Muscle of leg (tissue), 16 donors: ENCODE measurements at places on chromosomes 11 and 22.

GRCh38 chr22:28829358-28830181 lies 29.2 kb upstream of the XBP1 start:
- DNase-seq, result peak; percentile 79

GRCh38 chr22:24146791-24147353 lies 34.4 kb upstream of the SUSD2 start:
- DNase-seq, result peak; percentile 93

DNA sequence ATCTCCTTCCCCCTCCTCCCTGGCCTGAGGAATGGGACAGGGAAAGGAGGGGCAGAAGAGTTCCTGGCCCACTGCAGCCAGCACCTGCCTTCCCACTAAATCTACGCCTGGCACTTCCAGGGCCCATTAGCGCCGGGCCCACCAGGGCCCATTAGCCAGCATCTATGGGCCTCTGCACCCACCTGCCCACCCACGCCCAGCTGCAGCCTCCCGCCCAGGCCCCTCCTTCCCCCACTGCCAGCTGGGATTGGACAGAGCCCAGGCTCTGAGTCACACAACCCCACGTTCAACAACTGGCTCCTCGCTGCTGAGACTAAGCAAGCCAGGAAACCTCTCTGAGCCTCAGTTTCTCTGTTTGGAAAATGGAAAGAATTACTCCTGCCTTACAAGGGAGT lies 48.7 kb downstream of the CYTH4 start:
- DNase-seq, result no peak

GRCh38 chr22:45888221-45889092 lies 88.5 kb downstream of the WNT7B start:
- DNase-seq, result no peak

GRCh38 chr22:27111796-27112672 lies 454.6 kb downstream of the MIAT start:
- no peak for DNase-seq

DNA sequence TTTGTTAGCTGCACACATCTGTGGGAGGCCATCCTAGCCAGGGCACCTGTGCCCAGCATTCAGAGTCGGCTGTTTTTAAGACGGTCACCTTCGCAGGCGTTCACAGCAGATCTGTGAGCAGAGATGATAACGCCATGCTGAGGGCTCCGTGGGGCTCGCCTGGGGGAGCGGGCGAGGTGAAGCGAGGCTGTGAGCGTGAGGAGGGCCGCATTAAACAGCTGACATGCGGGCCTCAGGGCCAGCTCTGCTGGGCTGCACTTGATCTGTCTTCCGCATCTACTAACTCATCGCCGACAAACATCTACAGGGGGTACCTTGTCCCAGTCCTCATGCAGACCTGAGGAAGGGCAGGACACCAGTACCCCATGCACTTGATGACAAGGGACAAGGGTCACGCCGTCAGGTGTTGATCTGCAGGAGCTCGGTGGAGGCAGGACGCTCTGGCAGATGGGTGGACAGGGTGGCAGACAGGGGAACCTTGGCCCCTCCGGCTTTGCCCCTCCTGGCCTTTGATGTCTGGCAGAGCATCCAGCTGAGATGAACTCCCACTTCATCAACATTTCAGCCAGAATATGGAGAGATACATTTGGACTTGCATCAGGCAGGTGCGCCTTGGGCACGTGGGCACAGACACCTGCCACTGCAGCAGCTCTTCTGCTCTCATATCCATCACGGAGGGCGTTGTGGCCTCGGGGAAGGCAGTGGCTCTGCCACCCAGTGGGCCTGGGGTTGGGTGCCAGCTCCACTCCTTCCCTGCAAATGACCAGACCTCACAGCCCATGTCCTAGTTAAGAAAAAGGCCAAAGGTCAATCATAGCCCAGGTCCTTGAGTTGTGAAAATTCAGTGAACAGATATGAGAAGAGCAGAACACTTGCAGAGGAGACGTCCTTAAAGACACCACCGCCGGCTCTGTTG lies 822.9 kb downstream of the BRD1 start:
- DNase-seq, result no peak

DNA sequence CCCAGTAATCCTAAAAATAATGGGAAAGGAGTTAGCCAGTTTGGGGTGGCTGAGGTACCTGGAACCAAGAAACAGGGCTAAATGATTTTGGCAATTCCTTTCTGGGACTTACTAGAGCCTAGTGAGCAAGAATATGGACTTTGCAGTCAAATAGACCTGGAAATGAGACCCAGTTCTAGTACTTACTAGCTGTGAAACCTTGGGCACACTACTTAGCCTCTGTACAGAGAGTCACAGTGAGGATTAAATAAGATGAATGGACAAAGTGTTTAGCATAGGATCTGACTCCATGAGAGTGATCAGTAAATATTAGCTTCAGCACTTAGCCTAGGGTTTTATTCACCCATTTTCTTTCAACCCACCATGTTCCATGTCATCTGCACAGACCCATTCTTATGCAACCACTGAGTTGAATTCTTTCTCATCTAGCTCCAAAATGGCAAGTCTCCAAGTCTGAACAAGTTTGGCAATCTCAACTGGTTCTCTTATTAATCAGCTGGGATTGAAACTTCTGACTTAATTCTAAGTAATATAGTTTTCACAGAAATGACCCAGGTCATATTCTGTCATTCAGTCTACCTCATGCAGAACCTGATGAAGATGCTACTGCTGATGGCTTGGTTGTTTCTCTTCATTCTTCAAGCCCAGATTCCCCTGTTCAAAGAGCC lies 15.0 kb upstream of the SORL1 start:
- DNase-seq, result no peak
